Camera-type eye (tissue), 1 donor: ENCODE measurements at places on chromosomes 12 and 14. TPM values are rescaled to one million over a fixed set of nuclear protein-coding genes. Genes with fewer than 3 reads are reported as not detected.

The OTOGL gene
- total RNA-seq, result 0.60 TPM

The MIP gene
- total RNA-seq, result 303 TPM

The PTPRO gene
- 51.3 TPM for total RNA-seq

The ANP32D gene
- total RNA-seq, result not detected

The CLEC4D gene
- total RNA-seq, result 0.55 TPM

The NOVA1 gene
- total RNA-seq, result 45.1 TPM

The KCNA1 gene
- 4.3 TPM for total RNA-seq

The LYZ gene
- 104 TPM for total RNA-seq

The ENDOU gene
- 1.4 TPM for total RNA-seq

The FOXN4 gene
- 3.4 TPM for total RNA-seq

The LALBA gene
- total RNA-seq, result not detected

The KRT7 gene
- 12.1 TPM for total RNA-seq

The ADGRD1 gene
- total RNA-seq, result 17.2 TPM

The IQSEC3 gene
- 13.0 TPM for total RNA-seq

The SPRING1 gene
- total RNA-seq, result 46.3 TPM

The CLEC14A gene
- 27.9 TPM for total RNA-seq

The MYO1H gene
- 0.82 TPM for total RNA-seq

The TCL1B gene
- total RNA-seq, result not detected

The MYH6 gene
- 0.49 TPM for total RNA-seq

The CHGA gene
- 23.0 TPM for total RNA-seq
